ENCODE measurements at places on chromosomes 13 and 19.

GRCh38 chr19:16442386-16443276, 29.1 kb downstream of the EPS15L1 start:
- DNase-seq = peak; percentile 29

GRCh38 chr13:30493658-30494381, 28.1 kb upstream of the HMGB1 start:
- peak; percentile 37 for DNase-seq

GRCh38 chr13:19927117-19927748, 31.3 kb upstream of the ZMYM2 start:
- no peak for DNase-seq

GRCh38 chr13:90171649-90172048, 1175.8 kb upstream of the MIR17HG start:
- no peak for DNase-seq

DNA sequence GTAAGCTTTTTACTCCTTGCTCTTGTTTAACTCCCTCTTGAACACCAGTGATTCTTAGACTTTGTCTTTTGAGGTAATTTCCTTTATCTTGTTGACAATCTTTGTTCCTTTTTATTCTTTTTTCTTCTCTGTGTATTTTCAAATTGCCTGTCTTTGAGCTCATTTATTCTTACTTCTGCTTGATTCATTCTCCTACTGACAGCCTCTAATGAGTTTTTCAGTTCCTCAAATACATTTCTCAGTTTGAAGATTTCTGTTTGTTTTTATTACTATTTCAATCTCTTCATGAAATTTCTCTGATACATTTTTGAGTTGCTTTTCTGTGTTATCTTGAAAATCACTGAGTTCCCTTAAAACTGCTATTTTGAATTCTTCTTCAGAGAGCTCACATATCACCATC, 154.1 kb downstream of the ATP8A2 start:
- DNase-seq = no peak

DNA sequence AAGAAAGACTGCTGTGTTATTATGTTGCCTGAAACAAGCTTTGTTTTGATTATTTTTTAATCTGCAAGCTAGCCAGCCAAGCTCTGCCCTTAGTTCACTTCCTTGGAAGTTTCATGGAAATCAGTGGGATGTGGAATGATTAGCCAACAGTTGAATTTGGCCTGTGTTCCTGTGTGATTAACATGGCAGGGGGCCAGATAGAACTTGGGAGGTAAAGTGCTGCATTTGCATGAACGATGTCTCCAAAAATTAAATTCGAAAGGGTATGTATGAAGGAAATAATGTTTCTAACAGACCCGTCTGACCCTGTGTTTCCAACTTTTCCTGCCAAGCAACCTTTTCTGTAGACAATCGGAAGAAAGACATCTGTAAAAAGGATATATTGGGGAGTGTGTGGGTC, 32.2 kb downstream of the UFM1 start:
- DNase-seq = no peak

GRCh38 chr19:29389495-29389894, 136.3 kb upstream of the VSTM2B start:
- no peak for DNase-seq

DNA sequence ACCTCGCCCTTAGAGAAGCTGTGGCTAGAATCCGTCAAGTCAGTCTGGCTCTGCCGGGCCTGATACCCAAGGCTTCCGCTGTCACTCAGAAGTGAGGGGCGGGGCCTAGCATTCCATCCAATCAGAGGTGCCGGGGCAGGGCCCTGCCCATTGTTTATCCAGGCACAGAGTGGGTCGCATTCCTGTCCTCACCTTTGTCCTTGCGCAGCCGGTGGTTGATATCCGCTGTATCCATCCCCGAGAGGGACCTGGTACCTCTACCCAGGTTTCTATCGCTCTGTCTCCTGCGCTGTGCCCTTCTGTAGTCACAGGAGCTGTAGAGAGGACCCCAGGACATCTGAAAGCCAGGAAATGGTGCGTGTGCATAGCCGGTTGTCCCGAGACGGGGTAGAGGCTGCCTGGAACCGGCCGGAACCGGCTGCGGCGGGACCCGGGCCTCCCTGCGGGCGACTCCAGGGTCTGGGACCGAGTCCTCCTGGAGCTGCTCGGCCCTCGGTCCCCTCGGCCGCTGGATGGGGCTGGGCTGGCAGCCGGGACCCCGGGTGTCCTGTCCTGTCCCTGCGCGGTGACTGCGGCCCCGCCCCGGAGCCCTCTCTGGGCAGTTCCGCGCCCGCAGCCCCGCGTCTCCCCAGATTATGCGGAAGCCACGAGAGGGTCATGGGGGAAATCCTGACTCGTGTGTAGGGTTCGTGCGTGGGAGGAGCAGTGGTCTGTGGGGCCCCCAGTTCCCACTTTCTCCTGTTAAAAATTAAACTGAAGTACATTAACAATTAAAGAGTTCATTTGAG, at the start of gene ZNF763:
TSS of gene ZNF763 (plus strand) at position 183 of the 788 bp plus-strand sequence. CDS start at position 352, 169 bp downstream.
- peak; percentile 80 for DNase-seq

DNA sequence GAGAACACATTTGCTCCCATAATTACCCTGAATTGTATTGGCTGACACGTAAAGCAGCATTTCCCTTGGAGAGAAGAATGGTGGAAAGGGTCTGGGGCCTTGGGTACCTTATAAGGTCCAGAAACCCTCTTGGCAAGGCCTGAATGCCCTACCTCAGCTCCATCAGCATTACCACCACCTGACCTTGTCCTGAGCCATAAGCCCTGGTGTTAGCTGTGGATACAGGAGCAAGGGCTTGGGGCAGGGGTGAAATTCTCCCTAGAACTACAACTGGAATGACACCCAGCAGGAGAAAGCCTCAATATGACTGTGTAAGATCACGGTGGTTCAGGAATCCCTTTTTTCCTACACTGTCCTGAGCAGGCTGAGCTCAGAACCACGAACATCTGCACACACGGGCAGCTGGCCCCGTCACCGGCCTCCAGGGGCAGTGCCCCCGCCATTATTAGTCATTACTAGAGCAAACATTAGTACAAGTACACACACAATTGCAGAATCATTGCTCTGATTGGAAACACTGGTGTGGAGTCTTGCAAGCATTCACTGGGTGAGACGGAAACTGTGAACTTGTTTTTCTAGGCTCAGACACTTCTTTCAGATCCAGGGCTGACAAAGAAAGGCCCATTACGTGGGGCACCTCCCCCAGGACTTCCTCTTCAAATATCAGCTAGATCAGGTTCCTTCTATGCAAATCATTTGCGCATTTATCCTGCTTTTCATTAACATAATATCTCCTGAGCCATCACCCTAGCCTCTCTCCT, 26.8 kb upstream of the MTIF3 start:
- DNase-seq = peak; percentile 33

- DNase-seq = peak; percentile 34
Measured at GRCh38 chr13:38590796-38591507, 95.9 kb upstream of the FREM2 start.

- DNase-seq = no peak
Measured at GRCh38 chr19:30402436-30403202, 30.4 kb downstream of the ZNF536 start.

- DNase-seq = no peak
Measured at GRCh38 chr13:113125506-113126264, 3.1 kb downstream of the F10 start.

GRCh38 chr19:49438261-49438660, 3.1 kb downstream of the SLC17A7 start:
- DNase-seq = no peak

DNA sequence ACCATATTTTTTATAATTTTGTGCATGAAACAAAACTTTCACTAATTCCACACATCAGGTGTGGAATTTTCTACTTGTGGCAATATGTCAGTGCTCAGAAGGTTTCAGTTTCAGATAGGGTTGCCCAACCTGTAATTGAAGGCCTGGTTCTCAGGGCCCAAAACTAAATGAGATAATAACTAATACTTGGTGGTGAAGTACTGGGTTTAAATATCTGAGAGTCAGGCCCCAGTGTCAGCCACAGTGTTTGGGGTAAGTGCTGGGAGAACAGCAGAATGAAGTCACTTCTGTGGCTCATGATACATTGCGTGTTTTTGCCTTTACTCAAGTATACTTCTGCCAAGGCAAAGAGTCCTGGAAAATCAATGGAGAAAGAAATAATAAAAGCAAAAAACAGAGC, 5.6 kb downstream of the SAFB start:
- DNase-seq = no peak

- no peak for DNase-seq
Measured at GRCh38 chr13:48594096-48594815, 59.5 kb upstream of the CYSLTR2 start.

- no peak for DNase-seq
Measured at GRCh38 chr19:10553943-10554381, 10.3 kb downstream of the ATG4D start.

DNA sequence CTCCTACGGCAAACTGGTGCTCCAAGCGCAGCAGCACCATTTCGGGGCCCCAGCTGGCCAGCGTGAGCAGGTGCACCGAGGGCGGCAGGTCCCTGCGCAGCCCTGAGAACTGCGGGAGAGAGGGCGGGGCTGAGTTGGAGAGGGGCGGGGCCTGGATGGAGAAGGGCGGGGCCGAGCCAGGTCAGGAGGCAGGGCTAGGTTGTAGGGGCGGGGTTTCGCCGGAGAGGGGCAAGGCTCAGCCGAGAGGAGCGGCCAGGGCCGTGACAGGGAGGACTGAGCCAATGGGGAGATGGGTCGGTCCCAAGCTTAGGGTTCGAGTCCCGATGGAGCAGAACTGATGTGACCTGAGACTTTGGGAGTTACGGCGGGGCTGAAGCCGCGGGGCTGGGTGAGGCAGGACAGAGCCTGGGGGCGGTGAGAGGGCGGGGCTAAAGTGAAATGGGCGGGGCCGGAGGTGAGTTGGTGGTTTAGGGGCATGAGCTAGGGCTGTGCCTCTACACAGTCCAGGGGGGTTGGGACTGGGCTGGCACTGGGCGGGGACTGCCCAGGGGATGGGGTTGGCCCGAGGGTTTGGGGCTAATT, 19.0 kb downstream of the MAN2B1 start:
- no peak for DNase-seq

GRCh38 chr13:30805603-30806011, 70.3 kb downstream of the ALOX5AP start:
- no peak for DNase-seq

- no peak for DNase-seq
Measured at GRCh38 chr19:5407356-5407755, 47.9 kb upstream of the ZNRF4 start.

DNA sequence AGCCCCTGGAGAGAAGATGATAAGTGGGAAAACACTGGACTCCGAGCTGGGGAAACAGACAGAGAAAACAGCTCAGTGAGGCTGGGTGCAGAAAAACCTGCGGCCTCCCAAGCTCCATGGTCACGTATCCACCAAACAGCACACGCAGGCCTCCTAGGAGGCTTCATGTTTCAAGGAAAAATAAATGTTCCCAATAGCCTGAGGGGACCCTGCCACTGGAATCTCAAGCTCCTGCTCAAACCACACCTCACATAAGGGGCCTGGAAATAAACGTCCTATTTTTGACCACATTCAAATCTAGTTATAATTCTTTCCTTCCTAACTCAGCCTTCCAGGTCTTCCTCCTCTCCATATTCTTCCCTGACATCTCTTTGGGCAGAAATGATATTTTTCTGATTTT, 225.7 kb downstream of the ABCC4 start:
- DNase-seq = no peak

DNA sequence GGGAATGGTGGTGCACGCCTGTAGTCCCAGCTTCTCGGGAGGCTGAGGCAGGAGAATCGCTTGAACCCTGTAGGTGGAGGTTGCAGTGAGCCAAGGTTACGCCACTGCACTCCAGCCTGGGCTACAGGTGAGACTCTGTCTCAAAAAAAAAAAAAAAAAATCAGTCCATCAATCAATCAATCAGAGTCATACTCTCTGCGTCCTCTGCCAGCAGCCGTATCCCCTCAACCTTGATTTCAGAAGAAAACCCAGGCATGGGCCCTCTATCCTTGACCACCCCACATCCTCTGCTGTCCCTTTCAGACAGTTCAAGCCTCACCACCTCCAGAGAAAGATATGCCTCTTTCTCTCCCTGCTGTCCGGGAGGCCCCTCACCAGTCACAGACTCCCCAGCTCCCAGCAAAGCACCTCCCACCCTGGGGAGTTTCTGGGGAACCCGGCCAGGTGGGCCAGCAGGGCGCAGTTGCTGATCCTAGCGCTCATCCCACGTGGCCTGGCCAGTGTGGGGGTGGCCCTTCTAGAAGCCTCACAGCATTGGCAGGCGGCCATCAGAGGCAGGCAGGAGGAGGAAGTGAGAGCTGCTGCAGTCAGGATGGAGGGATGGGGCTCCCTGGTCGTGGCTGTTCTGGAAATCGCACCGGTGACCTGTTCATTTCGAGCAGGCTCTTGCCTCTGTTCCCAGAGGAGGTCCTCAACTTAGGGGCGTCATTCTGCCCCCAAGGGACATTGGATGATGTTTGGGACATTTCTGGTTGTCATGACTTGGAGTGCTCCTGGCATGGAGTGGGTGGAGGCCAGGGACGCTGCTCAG, 10.2 kb upstream of the JSRP1 start:
- DNase-seq = no peak

DNA sequence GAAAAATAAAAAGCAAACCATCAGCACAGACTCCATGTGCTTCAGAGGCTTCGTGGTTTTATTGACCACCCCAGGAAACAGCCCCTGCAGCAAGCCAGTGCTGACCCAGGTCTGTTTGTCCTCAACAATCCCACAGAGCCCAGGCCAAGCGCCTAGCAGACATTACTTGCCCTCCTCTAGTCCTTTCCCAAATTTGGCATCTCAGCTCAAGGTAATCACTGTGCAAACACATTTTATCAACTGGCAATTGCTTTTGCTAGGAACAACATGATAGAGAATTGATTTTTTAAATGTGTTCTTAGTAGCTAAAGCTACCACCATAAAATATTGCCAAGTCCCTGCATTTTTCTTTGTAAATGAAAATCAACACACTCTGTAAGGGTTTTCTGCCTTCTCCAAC, 121.8 kb downstream of the STOML3 start:
- no peak for DNase-seq

DNA sequence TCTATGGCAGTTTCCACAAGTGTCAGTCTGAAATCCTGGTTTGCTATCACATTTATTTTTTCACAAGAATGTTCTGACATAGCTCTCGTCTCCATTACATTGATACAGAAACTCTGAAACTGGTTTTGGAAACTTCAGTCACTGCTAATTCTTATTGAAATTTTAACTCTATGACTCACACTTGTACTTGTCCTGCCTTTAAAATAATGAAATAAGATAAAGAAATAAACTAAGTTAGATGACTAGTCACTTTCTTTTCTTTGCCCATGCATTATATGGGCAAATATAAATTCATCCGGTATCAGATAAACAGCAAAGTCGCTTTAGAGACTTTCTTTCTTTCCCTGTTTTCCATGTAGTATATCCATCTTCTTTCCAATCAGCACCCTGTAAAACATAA, 257.5 kb downstream of the PCDH9 start:
- DNase-seq = no peak

DNA sequence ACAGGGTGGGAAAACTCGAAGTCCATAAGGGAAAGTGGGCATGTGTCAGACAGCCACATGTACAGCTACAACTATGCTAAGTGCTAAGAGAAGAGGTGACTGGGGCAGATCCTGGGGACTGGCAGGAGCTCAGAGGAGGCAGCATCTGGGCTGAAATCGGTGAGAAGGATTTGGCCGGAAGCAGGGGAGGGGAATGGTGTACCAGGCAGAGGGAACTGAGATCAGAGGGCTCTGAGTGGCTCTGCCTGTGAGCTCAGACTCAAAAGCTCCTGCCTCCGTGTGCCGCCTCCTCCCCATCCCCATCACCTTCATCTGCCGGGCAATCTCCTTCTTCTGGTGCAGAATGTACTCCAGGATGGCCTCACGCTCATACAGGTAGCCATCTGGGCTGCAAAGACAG, 21.8 kb downstream of the NOSIP start:
- no peak for DNase-seq
